HT1080 (cell line): ENCODE measurements at places on chromosomes 12 and 14. TPM values are rescaled to one million over a fixed set of nuclear protein-coding genes. Genes with fewer than 3 reads are reported as not detected.

DNA sequence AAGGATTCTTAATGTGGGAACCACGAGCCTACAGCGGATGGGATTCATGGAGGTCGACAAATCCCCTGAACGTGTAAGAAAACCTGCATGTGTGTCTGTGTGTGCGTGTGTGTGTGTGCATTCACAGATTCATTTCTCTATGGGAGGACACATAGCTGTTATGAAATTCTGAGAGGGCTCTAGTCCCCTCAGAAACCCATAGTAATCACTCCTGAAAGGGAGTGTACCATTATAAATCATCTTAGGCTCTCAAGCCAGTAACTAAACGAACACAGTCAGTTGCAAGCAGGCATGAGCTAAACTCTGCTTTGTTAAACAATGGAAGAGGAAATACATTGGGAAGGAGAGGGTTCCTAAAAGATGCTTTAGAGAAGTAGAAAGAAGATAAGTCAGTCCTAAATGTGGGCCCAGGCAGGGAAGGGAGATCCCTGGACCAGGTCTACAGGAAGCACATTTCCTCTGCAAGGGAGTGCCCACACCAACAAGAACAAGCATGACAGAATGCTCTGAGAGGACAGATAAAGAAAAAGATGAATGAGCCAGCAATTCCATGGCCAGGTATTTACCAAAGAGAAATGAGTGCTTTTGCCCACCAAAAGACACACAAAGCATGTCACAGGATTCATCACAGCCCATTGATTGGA, 91.3 kb downstream of the ITPR2 start:
- no peak for DNase-seq

- no peak for DNase-seq
Measured at GRCh38 chr14:53621921-53622320, 334.7 kb downstream of the BMP4 start.

GRCh38 chr14:64899958-64900357, 14.3 kb upstream of the CHURC1 start:
- DNase-seq: no peak

DNA sequence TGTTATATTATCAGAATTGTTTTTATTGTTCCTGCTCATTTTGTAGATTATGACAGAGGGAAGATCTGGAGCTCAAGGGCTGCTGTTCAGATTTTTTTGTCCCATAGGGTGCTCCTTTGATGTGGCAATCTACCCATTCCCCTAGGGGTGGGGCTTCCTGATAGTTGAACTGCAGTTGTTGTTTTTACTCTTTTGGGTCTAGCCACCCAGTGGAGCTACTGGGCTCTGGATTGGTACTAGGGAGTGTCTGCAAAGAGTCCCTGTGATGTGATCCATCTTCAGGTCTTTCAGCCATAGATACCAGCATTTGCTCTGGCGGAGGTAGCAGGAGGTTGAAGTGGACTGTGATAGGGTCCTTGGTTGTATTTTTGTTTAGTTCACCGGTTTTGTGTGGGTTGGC, 57.9 kb upstream of the SLCO1B1 start:
- no peak for DNase-seq

DNA sequence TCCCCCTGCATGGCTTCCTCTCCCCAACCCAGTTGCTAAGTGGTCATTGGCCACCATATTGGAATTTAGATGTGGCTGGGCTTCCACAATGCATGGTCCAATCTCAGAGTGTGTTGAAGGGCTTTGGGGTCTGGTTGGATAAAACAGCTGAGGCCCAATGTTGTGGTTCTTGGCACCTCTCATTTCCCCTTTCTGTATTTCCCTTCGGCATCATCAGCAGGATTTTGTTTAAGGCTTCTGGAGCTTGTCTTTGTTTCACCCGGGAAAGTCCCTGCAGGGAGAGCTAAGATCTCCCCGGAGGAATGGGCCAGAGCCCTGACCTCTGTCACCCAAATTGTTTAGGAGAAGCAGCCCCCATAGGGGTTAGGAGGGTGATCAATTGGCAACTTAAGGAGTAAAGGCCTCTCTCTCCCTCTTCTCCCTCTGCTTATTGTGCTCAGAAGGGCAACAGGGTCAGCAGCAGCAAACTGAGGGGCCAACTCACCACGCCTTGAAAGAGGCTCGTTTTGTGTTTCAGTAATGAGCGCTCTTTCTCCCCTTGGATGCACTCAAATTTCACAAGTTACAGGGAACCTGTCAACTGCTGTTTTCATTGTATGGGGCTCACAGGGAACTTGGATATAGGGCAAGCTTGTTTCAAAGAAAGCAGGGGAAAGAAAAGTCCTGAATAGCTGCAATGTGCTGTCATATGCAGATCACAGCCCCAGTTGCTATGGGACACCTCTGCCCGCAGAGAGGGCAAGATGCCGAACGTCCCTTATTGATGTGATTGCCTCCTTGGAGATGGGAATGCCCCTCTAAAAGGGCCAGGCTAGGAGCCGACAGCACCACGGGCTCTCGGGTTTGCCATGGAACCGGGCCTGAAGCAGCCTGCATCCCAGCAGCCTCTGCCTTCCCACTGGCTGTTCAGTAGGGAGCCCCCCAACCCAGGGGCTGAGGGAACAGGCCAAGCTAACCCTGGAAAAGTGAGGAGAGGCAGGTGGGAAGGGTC, 223.7 kb downstream of the ZFP36L1 start:
- no peak for DNase-seq

Gene BCL11B
- total RNA-seq: 0.17 and 0.18 TPM in 2 replicates

Gene LHX5
- total RNA-seq: not detected in 2 replicates

DNA sequence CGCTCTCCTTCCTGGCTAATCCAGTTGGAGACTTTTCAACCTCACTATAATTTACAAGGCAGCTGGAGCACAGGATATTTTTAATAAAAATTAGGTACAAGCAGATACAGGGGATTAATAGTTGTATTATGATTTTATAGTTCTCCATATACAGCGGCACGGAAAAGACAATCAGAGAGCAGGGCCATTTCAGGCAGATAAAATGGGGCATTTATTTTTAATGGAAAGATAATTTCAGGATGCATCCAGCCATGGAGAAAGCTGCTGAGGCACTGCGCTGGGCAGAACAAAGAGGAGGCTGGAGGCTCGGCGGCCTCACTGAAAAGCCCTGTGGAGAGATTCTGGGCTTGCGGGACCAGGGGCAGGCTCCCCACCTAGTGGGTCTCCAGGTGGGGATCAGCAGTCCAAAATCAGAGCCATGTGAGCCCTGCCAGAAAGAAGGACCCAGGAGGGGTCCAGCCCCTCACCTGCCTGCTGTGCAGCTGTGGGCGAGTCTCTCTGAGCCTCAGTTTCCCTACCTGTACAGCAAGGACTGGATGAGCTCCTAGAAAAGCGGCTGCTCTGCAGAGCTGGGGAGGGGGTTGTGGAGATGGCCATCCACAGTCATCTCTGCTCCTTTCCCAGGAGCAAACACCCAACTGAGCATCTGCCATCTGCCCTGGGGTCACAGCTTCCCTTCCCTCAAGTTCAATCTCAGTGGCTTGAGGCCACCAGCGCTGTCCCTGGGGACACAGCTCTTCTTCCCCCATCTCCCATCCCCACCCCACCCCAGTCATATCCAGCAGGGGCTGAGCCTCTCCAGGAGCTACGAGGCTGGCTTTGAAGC, 23.9 kb upstream of the C14orf180 start:
- no peak for DNase-seq

Gene FGD4
- total RNA-seq: 1.8 and 2.8 TPM in 2 replicates

- no peak for DNase-seq
Measured at GRCh38 chr14:92565718-92566115, 52.1 kb downstream of the RIN3 start.

- no peak for DNase-seq
Measured at GRCh38 chr12:122887819-122888212, 8.1 kb downstream of the VPS37B start.

- no peak for DNase-seq
Measured at GRCh38 chr14:64221391-64222003, 72.7 kb downstream of the ESR2 start.

Gene CLEC4D
- total RNA-seq: not detected in 2 replicates

Gene TSPAN8
- not detected in 2 replicates for total RNA-seq

GRCh38 chr12:57813971-57814772, 4.4 kb downstream of the AVIL start:
- no peak for DNase-seq

DNA sequence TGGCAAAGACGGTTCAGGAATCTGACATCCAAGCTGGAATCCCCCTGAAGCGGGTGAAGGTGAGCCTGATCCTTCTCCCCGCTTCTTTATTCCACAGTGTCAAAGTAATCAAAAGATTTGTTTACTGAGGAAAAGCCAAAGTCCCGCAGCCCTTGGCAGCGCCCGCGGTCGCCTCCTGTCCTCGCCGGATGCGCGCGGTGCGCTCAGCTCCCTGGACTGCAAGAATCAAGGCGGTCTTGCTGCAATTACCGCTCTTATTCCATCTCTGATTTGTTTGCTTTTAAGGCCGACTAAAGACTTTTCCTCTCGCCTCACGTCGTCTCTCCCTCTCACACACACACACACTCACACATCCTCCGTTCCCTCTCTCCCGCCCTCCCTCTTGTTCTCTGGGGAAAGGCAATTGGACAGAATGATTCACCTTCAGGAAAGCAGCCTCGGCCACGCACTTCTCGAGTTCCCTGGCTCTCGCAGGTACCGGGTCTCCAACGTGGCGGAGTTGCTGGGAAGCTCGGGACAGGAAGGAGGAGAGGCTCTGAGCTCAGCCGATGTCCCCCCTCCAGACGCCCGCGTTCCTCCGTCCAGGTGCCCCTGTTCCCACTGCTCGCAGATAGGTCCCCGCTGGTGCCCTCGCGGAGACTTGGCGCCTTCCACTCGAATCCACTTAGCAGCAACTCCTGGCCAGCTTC, 68.6 kb upstream of the USP15 start:
- DNase-seq: no peak

DNA sequence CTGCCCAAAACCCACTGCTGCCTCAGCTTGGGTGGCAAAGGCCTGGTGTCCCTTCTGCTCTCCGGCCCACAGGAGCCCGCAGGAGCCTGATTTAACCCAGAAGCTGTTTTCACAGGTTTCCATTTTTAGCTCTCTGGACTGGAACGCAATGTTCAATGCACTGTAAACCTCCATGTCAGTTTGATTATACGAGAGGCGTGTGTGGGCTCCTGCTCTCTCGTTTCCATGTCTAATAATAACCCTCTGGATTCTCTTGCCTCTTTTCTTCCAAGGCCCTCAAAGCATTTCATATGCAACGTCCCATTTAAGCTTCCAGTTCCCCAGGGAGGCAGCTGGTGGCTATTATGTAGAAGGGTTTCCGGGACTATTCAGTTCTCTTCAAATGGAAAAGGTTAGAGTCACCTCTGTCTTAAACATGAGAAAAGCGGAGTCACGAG, 161.1 kb downstream of the SUDS3 start:
- DNase-seq: no peak

Gene AMHR2
- 0.27 TPM in 1 of 2 replicates, not detected in the other for total RNA-seq

Gene NEUROD4
- total RNA-seq: not detected in 2 replicates

GRCh38 chr12:46579474-46579873, 206.9 kb upstream of the SLC38A2 start:
- DNase-seq: no peak

- no peak for DNase-seq
Measured at GRCh38 chr14:76867516-76868453, 41.6 kb downstream of the LRRC74A start.

DNA sequence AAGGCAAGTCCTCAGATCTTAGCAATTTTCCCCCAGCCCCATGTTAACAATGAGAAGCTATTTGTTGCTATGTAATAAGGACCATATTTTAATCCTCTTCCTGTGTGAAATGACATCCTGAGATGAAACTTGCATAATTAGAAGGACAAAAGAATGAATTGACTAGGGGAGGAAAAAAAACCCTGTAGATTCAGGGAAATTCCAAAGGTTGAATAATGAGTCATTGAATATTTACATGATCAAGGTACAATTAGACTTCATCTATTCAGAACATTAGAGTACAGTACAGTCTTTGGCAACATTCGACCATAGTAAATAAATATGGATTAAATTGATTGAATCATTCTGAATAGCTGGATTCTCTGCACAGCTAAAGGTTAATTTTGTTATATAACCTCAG, 9.4 kb downstream of the MYBPC1 start:
- peak; percentile 50 for DNase-seq

Gene YAF2
- total RNA-seq: 14.2 and 14.9 TPM in 2 replicates

DNA sequence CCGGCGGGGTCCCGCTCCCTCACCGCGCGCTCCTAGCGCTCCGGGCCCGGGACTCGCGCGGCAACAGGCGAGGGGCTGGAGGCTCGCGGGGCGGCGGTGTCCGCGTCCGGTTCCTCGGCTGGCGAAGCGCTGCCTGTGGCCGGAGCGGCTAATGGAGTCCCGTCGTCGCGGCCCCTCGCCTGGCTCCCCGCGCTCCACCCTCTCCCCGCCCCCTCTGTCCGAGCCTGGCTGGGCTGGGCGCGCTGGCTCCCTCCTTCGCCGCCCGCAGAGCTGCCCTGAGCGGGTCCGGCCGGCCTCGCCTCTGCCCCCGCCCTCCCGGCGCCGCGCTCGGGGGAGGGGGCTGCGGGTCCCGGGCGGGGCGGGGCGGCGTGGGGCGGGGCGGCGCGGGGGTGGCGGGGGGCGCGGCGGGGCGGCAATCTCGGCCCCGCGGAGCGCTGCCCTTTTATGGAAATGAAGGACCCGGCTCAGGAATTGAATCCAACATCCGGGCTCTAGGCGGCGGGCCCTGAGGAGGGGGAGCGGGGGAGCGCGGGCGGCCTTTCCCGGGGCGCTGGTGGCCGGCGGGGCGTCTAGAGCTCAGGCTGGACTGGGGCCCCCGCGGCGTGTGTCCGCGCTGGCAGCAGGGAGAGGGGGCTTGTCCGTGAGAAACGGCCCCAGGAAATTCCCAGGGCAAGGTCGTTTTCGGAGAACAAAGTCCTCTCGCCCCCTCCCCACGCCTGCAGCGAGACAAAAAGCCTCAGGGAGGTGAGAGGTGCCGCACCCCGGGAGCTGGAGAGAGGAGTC, at the start of gene FERMT2:
Gene FERMT2 (minus strand): TSS at position 153 of the 783 bp plus-strand sequence. CDS start 482 bp downstream, outside the sequence.
- peak; percentile 78 for DNase-seq

- DNase-seq: peak; percentile 92
Measured at GRCh38 chr14:94080621-94081385, at the start of the genes DDX24 and IFI27L1. Gene DDX24, minus strand, starts transcription at chr14:94081202. Its CDS starts 1,460 bp downstream, at chr14:94079742. Gene IFI27L1, plus strand, starts transcription at chr14:94081310. Its CDS starts 15,628 bp downstream, at chr14:94096938.

DNA sequence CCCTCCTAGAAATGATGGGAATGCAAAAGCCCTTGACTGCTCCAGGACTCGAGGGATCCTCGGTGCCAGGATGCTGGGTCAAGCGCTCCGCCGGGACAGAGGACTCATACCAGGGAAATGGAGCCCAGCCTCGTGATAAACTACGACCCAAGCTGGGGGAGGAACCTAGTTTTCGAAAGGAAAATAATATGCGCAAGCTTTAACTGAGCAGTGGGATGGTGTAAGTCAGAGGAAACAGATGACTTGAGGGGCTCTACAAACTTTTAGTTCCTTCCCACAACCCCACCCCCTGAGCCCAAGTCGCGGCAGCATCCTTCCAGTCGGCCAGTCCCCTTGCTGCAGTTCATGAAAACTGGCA, 654 bp upstream of the SUPT16H start:
- DNase-seq: no peak

Gene GARIN6
- not detected in 2 replicates for total RNA-seq

- no peak for DNase-seq
Measured at GRCh38 chr12:95205016-95205624, 12.1 kb downstream of the FGD6 start.

Gene TMEM253
- total RNA-seq: 0.50 TPM in 1 of 2 replicates, not detected in the other

Gene PTPRB
- total RNA-seq: 0.77 and 0.87 TPM in 2 replicates

Gene PRH2
- total RNA-seq: 0.63 TPM in 1 of 2 replicates, not detected in the other
